Naive thymus-derived CD4-positive, alpha-beta T cell (primary cell): ENCODE measurements at places on chromosomes 7 and 10. TPM values are rescaled to one million over a fixed set of nuclear protein-coding genes. Genes with fewer than 3 reads are reported as not detected.

The INPP5A gene
- 28.8 TPM for total RNA-seq

The ASZ1 gene
- total RNA-seq = not detected in 2 replicates

The GIMAP5 gene
- 58.7 TPM for total RNA-seq

- H3K27me3 ChIP-seq = no peaks in the 10 kb centered on the region
- H3K4me1 ChIP-seq = no peaks in the 10 kb centered on the region
- H3K4me3 ChIP-seq = no peak overlapping the region
- H3K36me3 ChIP-seq = no peaks in the 10 kb centered on the region
These were observed 254.3 kb upstream of the CACNA2D1 start for GRCh38 chr7:82697897-82698296.

DNA sequence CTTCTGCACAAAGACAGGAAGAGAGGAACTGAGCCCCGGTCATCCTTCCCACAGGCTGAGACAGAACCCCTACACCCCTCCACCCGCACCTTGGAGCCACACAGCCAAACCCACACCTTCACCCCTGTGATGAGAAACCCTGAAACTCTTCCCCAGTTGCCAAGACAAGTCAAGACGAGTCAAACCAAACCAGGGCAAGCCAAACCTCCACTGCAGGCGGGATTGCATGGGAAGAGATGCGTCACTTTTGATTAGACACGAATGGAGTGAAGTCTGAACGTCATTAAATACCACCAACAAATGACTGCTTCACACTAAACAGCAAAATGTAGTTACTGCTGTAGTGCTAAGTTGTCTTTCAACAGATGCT lies 73.8 kb downstream of the PRPF18 start:
- H3K4me3 ChIP-seq = no peak overlapping the region
- H3K4me1 ChIP-seq = peaks cover 16% of the 10 kb centered on the region
- H3K36me3 ChIP-seq = no peaks in the 10 kb centered on the region
- no peak for DNase-seq

- H3K27me3 ChIP-seq = no peaks in the 10 kb centered on the region
- H3K4me1 ChIP-seq = no peaks in the 10 kb centered on the region
- no peak overlapping the region for H3K27ac ChIP-seq
- H3K4me3 ChIP-seq = no peak overlapping the region
- peaks cover 6% of the 10 kb centered on the region for H3K36me3 ChIP-seq
These were observed 24.3 kb upstream of the DNA2 start for GRCh38 chr10:68496072-68496471.

DNA sequence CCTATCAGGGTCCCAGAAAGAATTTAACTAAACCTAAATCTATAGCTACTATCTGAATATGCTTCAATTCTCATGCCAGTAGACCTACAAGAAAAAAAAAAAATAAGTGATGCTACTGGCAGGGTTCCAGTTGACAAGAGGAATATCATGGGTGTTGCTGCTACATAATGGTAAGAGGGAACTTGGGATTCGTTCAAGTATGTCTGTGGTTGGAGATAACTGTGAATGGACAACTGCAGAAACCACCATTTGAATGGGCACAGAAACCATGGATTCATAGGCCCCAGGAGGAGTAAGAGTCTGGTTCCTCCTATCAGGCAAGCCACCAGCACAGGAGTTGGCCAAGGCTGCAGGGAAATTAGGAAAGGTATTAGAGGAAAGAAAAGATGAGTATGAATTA lies 287.6 kb upstream of the HGF start:
- no peak overlapping the region for H3K27ac ChIP-seq
- H3K4me3 ChIP-seq = no peak overlapping the region
- H3K36me3 ChIP-seq = no peaks in the 10 kb centered on the region
- no peak for DNase-seq
- H3K4me1 ChIP-seq = no peaks in the 10 kb centered on the region

DNA sequence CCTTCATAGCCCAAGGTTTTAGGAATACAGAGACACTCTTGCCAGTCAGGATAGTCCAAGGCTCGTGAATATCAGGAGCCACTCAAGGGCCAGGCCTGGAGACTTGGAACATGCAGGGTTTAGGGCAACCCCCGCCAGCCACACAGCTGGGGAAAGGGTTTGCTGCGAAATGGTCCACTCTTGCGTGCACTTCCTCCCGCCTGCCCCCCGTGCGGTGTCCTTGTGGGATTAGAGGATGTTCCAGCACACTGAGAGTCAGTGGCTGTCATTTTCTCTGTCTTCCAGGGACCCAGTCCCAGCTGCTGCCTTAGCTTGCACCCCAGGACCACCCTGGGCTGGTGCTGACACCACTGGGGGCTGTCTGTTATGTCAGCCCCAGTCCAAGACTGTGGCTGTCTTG lies 38.5 kb downstream of the POR start:
- no peak overlapping the region for H3K4me3 ChIP-seq
- DNase-seq = no peak
- no peaks in the 10 kb centered on the region for H3K27me3 ChIP-seq
- H3K4me1 ChIP-seq = no peaks in the 10 kb centered on the region

DNA sequence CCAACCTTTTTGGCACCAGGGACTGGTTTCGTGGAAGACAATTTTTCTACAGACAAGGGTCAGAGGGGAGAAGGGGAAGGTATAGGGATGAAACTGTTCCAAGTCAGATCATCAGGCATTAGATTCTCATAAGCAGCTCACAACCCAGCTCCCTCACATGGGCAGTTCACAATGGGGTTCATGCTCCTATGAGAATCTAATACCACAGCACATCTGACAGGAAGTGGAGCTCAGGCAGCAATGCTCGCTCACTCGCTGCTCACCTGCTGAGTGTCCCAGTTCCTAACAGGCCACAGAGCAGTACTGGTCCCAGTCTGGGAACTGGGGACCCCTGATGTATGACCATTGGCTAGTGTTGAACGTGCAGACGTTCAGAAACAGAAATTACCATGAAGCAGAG lies 63.7 kb downstream of the ATE1 start:
- no peak overlapping the region for H3K27ac ChIP-seq
- H3K36me3 ChIP-seq = no peaks in the 10 kb centered on the region
- no peaks in the 10 kb centered on the region for H3K4me1 ChIP-seq
- no peaks in the 10 kb centered on the region for H3K27me3 ChIP-seq

DNA sequence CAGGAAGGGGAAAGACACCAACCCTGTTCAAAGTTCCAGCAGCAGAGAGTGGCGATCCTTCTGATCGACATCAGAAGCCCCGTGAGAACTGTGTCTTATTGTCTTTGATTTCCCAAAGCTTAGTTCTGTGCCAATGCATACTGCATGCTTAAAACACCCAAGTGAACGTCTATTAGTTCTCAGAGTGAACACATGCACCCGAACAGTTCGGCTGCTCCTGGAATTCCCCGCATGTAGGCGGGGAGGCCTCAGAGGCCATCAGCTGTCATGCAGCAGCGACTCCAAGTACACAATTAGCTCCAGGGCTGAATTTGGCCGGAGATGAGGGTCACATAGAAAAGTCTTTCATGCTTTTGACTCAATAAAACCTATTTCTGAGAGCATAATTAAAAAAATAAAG lies 276.9 kb downstream of the ZMYND11 start:
- DNase-seq = no peak
- no peak overlapping the region for H3K27ac ChIP-seq

- DNase-seq = no peak
- no peak overlapping the region for H3K4me3 ChIP-seq
- H3K4me1 ChIP-seq = no peaks in the 10 kb centered on the region
- H3K36me3 ChIP-seq = no peaks in the 10 kb centered on the region
- no peak overlapping the region for H3K27ac ChIP-seq
- no peaks in the 10 kb centered on the region for H3K27me3 ChIP-seq
These were observed 200.3 kb upstream of the ZWINT start for GRCh38 chr10:56561336-56561735.

DNA sequence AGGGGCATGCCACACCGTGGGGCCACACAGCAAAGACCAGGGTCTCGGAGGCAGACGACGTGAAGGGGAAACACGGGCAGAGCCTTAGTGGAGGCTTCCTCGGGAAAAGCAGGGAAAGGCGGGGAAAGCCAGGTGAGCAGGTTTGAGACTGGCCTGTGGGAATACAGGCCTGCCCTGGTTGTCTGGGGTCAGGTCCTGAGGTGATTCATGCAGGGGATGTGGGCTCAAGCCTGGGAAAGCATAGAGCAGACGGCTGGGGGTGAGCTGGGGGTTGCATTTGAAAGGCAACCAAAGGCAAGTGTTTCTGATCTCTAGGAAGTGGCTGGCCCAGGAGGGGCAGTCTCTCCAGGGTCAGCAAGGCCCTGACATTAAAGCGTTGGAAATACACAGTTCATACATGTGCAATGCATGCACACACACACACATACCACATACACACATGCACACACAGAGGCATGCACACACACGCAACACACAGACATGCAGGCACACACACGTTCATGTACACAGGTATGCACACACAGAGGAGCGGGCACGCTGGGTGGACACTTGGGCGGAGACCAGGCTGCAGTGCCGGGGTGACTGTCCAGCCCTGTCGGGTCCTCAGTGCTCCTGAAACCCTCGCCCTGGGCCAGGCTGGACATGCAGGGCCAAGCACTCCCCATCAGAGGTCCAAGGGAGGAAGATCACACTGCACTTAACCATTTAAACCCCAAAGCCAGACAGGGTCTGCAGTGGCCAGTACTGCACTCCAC lies 51.8 kb downstream of the DPYSL4 start:
- H3K27me3 ChIP-seq = no peaks in the 10 kb centered on the region
- H3K4me1 ChIP-seq = no peaks in the 10 kb centered on the region
- H3K36me3 ChIP-seq = no peaks in the 10 kb centered on the region
- H3K27ac ChIP-seq = no peak overlapping the region
- no peak overlapping the region for H3K4me3 ChIP-seq

DNA sequence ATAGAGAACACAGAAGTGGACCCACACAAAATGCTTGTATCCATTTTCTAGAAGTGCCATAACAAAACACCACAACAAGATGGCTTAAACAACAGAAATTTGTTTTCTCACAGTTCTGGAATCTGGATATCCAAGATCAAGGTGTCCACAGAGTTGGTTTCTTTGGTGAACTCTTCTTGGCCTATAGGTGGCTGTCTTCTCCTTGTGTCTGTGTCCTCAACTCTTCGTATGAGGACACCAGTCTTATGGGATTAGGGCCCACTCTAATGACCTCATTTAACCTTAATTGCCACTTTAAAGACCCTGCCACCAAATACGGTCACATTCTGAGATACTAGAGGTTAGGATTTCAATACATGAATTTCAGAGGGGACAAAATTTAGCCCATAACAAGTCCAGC lies 30.8 kb upstream of the C10orf71 start:
- H3K4me3 ChIP-seq = no peak overlapping the region
- H3K36me3 ChIP-seq = no peaks in the 10 kb centered on the region
- no peaks in the 10 kb centered on the region for H3K4me1 ChIP-seq

DNA sequence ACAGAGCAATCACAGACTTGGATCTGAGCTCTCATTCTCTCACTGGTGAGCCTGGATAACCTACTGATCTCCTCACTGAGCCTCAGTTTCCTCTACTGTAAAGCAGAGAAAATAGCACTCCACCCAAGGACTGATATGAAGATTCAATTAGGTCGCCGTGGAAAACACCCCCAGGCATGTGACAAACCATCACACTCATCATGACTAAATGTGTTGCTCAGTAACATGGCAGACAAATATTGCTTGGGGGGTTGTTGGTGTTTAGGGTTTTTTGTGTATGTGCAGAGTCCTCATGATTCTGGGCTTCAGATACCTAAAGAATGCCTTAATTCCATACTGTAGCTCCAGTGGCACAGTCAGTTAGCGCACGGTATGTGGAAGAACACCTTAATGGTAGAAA lies 122.1 kb upstream of the TCF7L2 start:
- no peak overlapping the region for H3K27ac ChIP-seq
- no peaks in the 10 kb centered on the region for H3K27me3 ChIP-seq
- no peak overlapping the region for H3K4me3 ChIP-seq
- DNase-seq = no peak
- no peaks in the 10 kb centered on the region for H3K36me3 ChIP-seq

DNA sequence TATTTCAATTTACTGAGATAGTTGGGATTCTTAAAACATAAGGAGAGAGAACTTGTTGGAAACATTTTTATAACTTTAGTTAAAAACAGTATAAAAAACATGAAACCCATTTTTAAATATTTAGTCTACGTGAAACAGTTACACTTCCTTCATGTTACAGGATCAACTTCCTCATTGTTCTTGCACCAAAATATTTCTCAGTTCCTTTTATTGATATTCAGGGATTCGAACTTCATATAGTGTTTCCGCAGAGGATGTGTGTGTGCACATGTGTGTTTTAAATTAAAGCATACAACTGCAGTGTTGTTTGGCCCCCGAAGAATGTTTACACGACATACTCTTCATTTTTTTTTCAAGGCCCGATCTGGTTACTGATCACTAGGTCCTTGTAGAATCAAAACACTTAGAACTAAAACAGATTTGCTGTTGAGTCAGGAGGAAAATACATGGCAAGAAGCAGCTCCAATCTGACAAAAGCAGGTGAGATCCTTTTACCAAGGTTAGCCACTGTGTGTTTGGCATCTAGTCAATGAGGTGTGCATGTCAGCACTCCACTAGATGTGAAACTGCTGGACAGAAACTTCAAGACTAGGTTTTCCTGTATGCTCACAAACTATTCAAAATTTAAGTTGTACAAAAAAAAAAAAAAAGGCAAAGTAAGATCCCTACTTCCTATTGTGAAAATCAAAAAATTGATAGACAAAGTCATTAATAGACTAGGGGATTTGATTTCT lies 60.4 kb downstream of the INSYN2A start:
- no peaks in the 10 kb centered on the region for H3K36me3 ChIP-seq
- H3K4me1 ChIP-seq = no peaks in the 10 kb centered on the region
- DNase-seq = no peak
- H3K4me3 ChIP-seq = no peak overlapping the region
- H3K27me3 ChIP-seq = no peaks in the 10 kb centered on the region

DNA sequence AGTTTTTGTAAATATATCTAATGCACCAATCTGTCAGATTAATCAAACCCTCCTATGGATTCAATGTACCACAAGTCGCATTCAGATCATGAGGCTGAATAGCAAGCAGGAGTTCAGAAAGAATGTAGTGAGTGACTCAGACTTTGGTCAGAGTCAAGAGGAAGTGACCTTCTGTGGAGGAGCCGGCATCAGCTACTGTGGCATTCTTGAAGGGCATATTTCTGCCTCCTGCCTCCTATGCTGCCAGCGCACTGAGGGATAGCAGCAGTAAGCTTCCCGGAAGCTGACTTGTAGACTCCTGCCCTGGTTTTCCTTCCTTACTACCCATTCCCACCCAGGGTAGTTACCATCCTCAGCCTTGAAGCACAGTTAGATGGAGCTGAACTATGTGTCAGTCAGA lies 867.5 kb downstream of the NRG3 start:
- H3K4me3 ChIP-seq = no peak overlapping the region
- no peak overlapping the region for H3K27ac ChIP-seq
- no peaks in the 10 kb centered on the region for H3K36me3 ChIP-seq
- no peak for DNase-seq
- no peaks in the 10 kb centered on the region for H3K4me1 ChIP-seq

- no peak overlapping the region for H3K27ac ChIP-seq
- no peaks in the 10 kb centered on the region for H3K36me3 ChIP-seq
- no peaks in the 10 kb centered on the region for H3K4me1 ChIP-seq
- no peak for DNase-seq
- no peak overlapping the region for H3K4me3 ChIP-seq
- H3K27me3 ChIP-seq = no peaks in the 10 kb centered on the region
These were observed 217.1 kb upstream of the DPP6 start for GRCh38 chr7:153835103-153835502.

DNA sequence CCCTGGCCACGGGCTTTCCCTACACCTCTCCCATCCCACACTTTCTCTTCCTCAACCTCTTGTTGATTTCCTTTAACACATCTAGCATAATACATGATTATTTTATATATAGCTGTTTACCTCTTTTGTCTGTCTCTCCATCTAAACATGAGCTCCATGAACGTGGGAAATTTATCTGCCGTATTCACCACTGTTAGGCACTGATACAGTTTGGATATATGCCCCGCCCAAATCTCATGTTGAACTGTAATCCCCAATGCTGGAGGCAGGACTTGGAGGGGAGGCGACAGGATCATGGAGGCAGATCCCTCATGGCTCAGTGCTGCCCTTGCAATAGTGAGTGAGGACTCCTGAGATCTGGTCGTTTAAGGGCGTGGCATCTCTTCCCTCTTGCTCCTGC lies 5.7 kb downstream of the CYTH3 start:
- H3K36me3 ChIP-seq = no peaks in the 10 kb centered on the region
- H3K27ac ChIP-seq = no peak overlapping the region
- DNase-seq = no peak
- peaks cover 14% of the 10 kb centered on the region for H3K4me1 ChIP-seq
